ENCODE measurements at places on chromosomes 2 and 18. TPM values are rescaled to one million over a fixed set of nuclear protein-coding genes. Genes with fewer than 3 reads are reported as not detected.

The MC5R gene
- not detected for total RNA-seq

The PLEKHH2 gene
- 7.3 TPM for total RNA-seq

The CFAP221 gene
- not detected for total RNA-seq

The GNAL gene
- under 0.01 TPM for total RNA-seq

The RFTN2 gene
- total RNA-seq, result 4.7 TPM

The FAM210A gene
- 20.7 TPM for total RNA-seq

The FOXI3 gene
- total RNA-seq, result not detected

The TCF4 gene
- total RNA-seq, result 84.6 TPM

The C2orf66 gene
- not detected for total RNA-seq

GRCh38 chr18:75211953-75212750 lies 1.6 kb downstream of the TSHZ1 start:
- peak; percentile 62 for DNase-seq

DNA sequence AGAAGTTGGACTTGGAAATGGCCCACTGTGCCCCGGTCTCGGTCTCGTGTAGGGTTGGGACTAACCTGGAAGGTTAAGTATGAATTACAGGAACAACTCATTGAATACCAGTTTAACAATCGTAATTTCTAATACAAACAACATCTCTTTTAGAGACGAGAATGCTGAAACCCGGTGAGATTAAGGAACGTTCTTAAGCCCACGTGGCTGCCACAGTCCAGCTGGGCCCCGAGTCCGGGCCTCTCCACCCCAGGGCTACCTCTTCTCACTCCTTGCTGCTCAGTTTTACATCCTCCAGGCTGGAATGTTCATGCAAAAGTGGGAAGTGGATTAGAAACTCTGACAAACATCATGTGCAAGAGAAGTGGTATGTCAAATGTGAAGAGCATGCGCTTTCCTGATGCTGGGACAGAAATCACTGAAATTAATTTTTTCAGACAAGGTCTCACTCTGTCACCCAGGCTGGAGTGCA lies 29.4 kb downstream of the NGEF start:
- DNase-seq, result no peak

GRCh38 chr2:118102433-118103082 lies 14.3 kb downstream of the INSIG2 start:
- DNase-seq, result no peak

GRCh38 chr2:183079139-183079775 lies 710 bp downstream of the DUSP19 start:
- peak; percentile 15 for DNase-seq

DNA sequence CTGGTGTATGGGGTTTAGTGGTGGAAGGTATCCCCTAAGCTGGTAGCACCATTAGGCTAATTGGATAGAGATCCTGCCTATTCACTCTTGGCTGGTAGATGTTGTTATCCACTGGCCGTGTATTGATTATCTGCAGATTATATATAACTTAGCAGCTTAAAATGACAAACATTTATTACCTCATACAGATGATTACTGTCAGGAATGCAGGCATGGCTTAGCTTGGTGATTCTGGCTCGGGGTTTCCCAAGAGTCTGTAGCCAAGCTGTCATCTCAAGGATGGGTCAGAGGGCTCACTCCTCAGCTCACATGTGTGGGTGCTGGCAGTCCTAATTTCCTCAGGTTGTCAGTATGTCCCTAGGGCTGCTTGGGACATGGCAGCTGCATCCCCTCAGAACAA lies 465.8 kb downstream of the PARD3B start:
- DNase-seq, result peak; percentile 3

DNA sequence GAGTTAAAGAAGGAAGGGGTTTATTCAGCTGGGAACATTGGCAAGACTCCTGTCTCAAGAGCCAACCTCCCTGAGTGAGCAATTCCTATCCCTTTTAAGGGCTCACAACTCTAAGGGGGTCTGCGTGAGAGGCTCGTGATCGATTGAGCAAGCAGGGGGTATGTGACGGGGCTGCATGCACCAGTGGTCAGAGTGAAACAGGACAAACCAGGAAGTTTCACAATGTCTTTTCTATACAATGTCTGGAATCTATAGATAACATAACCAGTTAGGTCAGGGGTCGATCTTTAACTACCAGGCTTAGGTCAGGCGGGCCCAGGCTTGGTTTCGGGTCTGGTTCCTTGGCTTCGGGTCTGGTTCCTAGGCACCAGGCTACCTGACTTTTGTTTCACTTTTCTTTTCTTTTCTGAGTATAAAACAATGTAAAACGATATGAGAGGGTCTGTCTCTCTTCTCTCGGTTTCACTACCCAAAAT lies 30.1 kb upstream of the LIPG start:
- DNase-seq, result peak; percentile 74

DNA sequence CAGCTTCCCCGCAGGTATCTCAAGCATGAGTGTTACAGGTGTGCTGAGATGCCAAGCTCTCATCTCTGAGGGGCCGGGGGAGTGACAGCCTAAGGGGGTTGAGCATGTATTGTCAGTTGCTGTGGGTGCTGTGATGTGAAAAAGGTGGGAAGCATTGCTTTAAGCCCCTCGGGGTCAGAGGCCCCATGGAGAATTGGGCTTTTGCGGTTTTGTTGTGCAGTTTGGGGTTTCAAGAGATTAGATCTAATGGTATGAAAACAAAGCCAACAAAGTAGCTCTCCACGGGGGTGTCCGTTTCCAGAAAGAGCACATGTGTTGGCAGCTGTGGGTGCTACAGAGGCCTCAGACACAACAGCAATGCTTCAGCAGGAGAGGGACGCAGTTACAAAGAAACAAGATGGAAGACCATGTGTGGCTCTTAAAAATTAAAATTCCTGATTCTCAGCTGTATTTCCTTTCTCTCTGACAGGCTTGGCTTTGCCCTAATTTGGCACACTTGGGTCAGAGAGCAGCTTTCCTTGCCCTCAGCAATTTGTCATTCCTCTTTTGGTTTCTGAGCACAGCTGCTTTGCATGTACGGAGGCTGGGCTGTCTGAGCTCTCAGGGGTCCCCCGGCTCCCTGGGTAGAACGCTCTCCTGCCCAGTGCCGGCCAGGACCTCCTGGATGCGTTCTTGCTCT lies 69.9 kb downstream of the TMEM247 start:
- DNase-seq, result no peak

GRCh38 chr2:128941751-128942150 lies 623.1 kb upstream of the HS6ST1 start:
- DNase-seq, result no peak

GRCh38 chr18:11047817-11048216 lies 101.6 kb downstream of the PIEZO2 start:
- DNase-seq, result no peak

DNA sequence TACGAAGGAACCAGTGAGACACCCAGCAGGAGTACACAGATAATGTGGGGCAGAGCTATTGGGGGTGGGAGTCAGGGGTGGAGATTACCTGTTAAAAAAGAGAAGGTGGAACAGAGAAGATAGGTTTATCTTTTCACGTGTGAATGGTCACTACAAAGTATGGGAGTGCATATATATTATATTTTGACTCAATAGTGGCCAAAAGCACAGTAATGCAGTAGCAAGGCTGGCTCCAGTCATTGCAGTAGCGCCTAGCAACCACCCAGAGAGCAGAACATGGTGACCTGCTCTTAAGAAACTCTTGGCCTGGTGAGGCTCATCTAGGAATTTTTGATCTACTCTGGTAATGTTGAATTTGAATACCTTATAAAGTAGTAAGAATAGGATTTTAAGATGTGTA lies 1.0 kb downstream of the IMPACT start:
- no peak for DNase-seq

DNA sequence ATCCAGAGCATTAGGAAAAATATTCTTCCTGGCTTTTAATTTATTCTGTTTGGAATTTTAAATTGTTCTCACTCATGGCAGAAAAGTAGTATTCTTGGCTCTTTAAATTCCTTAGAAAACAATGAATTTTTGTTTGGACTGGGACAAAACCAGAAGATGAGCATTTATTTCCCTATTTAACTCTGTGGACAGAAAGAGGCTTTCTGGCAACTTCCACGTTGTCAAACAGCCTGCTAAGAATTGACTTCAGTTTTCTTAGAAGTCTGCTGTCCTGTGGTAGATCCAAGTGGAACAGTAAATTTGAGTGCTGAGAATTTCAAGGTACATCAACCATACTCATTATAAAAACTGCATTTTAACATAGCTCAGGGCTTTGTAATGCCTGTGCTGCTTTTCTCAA lies 83.8 kb downstream of the MGAT5 start:
- no peak for DNase-seq

GRCh38 chr2:10419553-10420257 lies 28.4 kb downstream of the ODC1 start:
- DNase-seq, result no peak

GRCh38 chr2:182717816-182718215 lies 1.8 kb downstream of the DNAJC10 start:
- no peak for DNase-seq
